ENCODE measurements at places on chromosomes 11 and 22.

DNA sequence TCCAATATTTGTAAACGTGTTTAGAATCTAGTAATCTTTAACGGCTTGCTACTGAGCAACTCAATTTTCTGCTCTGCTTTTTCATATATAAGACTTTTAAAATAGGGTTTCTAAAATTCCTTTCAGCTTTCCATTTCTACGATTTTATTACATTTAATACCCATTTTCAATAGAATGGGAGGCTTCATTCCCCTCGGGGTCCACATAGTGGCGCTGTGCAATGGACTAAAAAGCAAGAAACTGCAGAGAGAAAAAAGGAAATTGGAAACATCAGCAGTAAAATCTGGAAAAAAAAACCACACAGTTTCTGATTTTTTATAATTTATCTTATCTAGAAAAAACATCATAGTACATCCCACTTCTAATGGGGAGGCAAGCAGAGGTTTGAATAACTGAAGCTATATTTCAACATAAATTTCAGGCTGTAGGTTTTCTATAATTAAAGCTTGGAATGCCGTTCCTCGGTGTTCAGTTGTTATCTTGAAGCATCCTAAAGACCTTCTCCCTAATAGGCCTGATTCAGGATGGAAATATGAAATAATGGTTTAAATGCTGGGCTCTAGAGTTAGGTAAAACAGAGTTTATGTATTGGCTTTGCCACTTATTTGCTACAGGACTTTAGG is 18.7 kb upstream of the JHY start:
- DNase-seq: no peak

DNA sequence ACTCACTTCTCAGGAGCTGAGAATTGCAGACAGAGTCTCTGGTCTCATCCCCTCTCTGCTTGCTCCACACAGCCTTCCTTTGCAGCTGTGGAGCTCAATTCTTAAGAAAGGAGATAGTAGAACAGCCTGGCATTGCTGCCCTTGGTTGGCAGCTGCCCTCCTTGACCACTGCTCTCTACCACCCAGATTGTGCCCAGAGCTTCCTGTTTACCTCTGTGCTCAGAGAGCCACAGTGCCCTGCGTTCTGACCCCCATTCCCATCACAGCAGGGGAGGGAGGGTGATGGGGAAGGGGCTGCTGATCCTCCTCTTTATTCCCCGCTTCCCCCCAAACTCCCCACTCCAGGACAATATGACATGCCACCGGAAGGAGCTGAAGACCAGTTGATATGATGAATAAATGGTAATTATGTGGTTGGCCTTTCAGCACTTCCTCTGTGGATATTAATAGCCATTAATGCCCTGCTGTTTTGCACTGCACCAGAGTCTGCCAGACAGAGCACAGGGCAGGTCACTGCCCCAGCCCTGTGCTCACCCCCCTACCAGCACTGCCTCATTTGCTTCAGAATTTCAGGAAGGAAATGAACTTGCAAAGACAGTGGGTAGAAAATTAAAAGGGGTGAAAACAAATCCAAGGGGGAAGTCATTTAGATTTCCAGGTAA is 426.8 kb upstream of the CADM1 start:
- no peak for DNase-seq

- no peak for DNase-seq
Observed at GRCh38 chr11:82782825-82783374, 49.2 kb upstream of the FAM181B start.

DNA sequence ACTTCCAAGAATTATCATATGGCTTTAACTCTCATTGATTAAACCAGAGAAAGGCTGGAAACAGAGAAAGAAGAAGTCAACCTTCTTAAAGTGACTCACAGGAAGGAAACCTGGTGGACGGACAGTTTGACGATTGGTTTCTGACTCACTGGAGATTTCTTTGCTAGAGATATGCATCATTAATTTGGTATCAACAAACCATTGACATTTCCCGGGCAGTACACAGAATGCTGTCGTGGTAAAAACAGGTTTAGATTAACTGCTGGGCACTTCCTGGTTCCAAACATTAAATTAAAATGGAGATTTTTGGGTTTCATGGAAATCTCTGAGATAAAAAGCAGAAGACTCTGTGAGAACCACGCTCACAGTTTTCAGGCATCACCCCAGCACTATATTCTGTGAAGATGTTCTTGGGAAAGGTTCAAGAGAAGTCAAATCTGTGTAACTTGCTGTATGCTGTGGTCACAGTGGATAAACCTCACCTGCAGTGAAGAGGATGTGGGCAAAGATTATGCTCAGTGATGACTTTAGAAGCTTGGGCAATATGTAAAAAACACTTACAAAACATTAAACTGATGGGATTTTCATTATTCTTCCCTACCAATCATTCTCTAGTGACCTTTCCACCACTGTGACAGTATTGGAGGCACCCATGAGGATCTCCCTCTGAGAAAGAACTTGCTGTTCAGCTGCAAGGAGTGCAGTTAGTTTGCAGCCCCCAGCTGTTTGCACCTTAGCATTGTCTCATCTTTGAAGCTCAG is 61.1 kb upstream of the CD44 start:
- DNase-seq: peak; percentile 39

DNA sequence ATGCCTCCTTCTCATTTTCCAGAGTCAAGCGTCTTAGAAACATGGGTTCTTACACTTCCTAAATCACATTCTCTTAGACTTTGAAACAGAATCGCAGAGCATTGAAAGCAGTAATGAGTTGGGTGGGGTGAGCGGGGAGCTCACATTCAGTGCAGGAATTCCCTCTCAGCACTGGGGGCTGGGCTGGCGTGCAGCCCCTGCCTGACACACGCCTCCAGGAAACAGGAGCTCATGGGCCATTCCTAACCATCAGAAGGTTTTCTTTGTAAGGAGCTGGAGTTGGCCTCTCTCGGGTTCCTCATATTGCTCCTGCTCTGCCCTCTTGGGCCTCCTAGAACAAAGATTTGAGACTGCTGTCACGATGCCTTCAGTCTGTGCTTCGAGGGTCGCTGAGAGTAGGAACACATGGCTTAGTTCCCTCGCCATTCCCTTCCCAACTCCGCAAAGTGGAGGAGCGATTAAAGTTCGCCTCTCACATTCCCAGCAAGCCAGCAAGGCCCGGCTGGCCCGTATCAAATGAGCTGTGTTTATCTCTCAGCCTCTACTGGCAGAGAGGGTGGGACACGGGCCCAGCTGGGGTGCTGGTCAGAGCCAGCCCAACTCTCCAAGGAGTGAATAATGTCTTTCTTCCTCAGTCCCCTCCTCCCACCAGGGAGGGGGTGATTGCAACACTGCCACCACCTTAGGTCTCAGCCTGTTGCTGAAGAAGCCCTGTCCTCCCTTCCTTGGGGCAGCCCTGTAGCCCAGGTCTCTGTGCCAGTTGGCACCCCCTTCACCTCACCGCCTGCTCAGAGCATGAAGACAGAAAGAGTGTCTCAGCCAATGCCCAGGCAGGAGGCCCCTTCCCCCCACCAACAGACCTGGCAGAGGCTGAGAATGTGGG is 10.4 kb downstream of the CHRDL2 start:
- no peak for DNase-seq

DNA sequence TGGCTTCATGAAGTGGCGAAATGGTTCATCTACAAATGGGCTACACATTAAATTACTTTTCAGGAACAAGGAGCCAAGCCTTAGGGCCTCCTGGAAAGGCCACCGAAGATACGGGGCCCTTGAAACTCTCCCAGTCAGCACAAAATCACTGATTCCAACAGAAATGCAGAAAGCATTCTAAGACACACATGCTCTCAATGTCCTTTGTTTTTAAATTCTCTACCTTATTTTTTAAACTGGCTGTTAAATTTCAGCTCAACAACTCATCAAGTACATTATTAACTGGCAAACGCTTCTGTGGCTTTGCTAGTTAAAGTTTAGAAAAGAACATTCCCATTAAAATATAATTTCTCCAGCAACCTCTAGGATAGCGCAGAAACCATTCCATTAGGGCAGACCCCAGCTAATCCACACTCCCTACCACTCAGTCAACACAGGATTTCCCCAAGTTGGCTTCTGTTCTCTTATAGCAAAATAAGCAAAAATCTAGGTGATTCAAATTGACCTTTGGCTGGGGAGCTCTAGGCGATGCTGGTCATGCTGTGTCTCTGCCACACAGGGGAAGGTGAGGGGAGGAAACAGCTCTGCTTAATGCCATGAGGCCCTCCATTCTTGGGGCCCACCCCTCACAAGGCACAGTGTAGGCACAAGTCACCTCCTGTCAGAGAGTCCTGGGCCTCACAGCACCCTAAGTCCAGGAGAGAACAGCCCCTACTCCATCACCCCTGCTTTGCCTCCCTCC is 47.1 kb downstream of the PLEKHA7 start:
- DNase-seq: no peak

GRCh38 chr11:109304159-109304558 is 117.8 kb upstream of the C11orf87 start:
- no peak for DNase-seq

DNA sequence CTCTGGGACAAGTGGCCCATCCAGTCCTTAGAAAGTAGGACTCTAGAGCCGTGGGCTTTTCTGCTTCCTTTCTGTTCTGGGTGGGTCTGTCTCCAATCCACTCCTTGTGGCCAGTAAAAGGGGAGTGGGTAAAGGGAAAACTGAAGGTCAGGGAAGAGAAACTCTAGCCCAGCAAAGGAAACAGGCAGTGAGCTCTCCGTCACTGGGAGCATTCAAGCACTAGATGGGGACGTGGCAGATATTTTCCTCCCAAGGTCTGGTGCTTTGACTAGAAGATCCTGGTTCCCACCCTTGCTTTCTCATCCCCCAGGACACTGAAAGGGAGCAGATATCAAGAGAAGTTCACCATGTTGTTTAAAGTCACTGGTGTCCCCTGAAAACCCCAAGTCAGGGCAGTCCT is 42.2 kb downstream of the MACROD1 start:
- DNase-seq: no peak

DNA sequence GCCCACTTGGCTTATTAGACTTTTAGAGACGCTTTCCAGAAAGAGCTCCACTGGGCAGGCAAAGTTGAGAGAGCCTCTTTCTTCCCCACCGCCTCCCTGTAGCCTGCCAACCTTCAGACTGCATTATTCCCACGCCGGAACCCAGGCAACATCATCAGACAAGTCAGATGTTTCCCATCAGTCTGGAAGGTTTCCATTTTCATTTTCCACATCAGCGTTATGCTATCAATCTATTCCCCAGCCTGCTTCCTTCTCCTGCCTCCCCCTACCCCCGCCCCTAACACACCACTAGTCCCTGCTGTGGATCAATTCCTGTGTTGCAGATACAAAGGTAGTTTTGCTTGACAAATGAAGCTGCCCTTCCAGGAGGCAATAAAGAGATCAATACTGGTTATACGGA is 184.8 kb downstream of the DSCAML1 start:
- no peak for DNase-seq

GRCh38 chr22:40430991-40431390 is 60.6 kb downstream of the SGSM3 start:
- DNase-seq: no peak

DNA sequence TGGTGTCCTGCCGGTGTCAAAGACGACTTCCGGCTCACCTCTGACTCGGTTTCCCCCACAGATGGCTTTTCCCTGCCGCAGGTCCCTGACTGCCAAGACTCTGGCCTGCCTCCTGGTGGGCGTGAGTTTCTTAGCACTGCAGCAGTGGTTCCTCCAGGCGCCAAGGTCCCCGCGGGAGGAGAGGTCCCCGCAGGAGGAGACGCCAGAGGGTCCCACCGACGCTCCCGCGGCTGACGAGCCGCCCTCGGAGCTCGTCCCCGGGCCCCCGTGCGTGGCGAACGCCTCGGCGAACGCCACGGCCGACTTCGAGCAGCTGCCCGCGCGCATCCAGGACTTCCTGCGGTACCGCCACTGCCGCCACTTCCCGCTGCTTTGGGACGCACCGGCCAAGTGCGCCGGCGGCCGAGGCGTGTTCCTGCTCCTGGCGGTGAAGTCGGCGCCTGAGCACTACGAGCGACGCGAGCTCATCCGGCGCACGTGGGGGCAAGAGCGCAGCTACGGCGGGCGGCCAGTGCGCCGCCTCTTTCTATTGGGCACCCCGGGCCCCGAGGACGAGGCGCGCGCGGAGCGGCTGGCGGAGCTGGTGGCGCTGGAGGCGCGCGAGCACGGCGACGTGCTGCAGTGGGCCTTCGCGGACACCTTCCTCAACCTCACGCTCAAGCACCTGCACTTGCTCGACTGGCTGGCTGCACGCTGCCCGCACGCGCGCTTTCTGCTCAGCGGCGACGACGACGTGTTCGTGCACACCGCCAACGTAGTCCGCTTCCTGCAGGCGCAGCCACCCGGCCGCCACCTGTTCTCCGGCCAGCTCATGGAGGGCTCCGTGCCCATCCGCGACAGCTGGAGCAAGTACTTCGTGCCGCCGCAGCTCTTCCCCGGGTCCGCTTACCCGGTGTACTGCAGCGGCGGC is 5.5 kb downstream of the B3GNT6 start:
- no peak for DNase-seq

DNA sequence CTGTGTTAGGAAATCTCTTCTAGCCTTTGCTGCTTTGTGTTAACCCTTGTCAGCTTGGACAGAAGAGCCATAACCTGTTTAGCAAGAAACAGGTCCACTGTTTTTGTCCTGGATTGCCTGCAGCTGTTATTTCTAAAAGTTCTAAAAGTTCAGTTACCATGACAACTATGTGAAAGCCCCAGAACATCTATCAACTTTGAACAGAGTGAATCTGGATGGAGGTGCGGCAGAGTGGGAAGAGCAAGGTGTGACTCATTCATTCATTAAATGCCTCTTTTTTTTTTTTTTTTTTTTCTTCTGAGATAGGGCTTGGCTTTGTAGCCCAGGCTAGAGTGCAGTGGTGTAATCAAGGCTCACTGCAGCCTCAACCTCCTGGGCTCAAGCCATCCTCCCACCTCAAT is 50.5 kb downstream of the RBX1 start:
- no peak for DNase-seq

DNA sequence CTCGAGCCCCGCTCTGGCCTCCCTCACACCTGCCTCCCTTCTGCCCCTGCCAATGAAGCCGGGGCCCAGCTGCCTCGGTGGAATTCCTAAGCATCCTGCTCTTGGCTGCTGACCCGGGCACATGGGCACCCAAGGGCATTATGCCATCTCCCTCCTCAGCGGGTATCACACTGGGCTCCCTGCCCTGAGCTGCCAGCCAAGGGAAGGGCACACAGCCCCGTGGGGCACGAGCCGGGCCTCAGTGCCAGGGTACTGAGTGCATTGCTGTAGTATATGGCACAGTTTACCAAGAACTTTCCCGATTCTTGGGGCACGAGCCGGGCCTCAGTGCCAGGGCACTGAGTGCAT is 43.8 kb upstream of the JAM3 start:
- DNase-seq: no peak

DNA sequence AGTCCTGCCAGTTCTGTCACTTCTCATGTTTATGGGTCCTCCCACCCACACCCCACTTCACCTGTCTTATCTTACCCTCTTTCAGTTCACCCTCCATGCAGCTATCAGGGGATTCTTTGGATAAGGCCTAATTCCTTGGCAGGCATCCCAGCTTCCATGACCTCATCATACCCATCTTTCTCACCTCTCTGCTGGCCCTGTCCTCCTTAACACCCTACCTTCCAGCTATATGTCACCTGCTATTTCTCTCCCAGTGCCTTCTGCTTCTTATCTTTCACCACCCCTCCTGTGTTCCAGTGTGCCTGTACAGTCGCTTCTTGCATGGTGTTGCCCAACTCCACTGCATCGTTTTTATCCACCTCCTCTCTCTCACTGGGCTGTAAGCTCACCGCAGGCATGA is 28.3 kb downstream of the SNU13 start:
- no peak for DNase-seq

All from CD8-positive, alpha-beta memory T cell (primary cell).